ENCODE measurements at places on chromosomes 6 and 20. TPM values are rescaled to one million over a fixed set of nuclear protein-coding genes. Genes with fewer than 3 reads are reported as not detected.

The TGM3 gene
- 130 TPM for total RNA-seq

The DNAH8 gene
- total RNA-seq = 0.08 TPM

DNA sequence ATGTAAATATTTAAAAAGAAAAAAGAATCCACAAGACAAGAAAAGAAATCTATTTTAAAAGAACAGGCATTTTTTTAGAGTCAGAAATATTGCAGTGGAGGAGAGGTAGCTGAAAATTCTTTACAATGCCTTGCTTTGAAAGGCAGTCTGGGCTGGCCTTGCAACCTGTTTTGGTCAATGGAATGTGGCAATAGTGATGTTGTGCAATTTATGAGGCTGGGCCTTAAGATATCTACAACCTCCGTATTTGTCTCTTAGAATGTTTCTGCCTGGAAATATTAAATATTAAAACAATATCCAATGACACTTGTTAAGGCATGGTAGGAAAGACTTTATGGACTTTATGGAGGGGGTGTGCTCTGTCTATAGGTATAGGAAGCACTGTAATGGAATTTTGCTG lies 14.8 kb upstream of the SCGN start:
- no peak for DNase-seq

GRCh38 chr6:37140145-37140544 lies 29.8 kb upstream of the PIM1 start:
- DNase-seq = no peak
